ENCODE measurements at places on chromosomes 16 and 17.

- DNase-seq, result no peak
These were observed 1.2 kb upstream of the GLIS2 start for GRCh38 chr16:4314532-4315185.

- no peak for DNase-seq
These were observed 64.8 kb downstream of the CLEC16A start for GRCh38 chr16:11009027-11009755.

DNA sequence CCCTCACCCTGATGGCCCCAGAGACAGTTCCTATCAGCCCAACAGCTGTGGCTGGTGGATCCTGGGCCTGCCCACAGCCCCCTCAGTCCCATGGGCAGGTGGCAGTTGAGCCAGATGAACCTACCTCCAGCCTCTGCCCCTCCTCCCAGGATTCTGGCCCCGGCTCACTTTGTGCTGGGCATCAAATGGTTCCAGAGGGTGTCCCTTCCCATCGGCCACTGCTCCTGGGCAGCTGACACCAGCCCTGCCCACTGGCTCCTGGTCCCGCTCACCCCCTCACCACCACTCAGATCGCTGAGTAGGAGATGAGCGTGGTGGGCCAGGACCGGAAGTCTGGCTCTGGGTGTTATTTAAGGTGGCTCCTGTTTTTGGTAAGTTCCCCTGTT is 2.0 kb downstream of the TTYH2 start:
- DNase-seq, result no peak

GRCh38 chr17:78979780-78980623 is at the start of gene LGALS3BP:
Gene LGALS3BP, minus strand, starts transcription at chr17:78979923. Its CDS starts 2,732 bp downstream, at chr17:78977191.
- DNase-seq, result no peak

- no peak for DNase-seq
These were observed 16.9 kb downstream of the SYNRG start for GRCh38 chr17:37592291-37592690.

GRCh38 chr17:79127534-79128135 is 53.0 kb downstream of the ENGASE start:
- DNase-seq, result no peak

DNA sequence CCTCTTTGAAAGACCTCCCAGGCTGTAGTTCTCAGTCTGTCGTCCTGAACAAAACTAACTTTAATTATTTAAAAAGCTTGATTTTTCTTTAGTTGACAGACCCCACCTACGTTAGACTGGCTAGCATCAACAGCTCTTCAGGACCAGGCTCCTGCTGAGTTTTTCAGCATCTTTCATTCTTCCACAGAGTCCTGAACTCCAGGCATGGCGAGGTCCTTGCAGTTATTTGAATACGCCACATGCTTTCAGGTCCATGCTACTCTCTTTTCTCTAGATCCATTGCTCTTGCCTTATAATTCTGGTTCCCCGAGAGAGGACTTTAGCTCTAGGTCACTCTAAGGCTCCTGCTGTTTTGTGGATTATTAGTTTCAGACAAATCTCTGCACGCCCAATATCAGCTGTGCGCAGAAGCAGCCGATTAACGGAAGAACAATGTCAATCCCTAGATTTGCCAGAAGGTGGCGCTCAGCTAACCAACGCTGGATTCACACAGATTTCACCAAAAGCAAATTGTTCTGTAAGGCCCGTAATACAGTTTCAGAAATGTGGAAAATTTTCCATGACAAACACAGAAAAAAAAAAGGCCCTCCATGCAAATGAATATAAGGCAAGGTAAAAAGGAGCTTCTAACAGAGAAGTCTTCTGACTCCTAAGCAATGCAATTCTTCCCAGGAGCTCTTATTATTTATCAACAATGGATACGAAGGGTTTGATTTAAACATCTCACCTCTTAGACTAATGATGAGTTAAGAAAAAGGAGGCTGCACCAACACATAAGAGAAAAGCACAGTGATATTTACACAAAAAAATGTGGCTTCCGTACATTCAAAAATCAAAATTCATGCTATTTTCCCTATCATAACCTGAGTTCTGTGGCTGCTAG is 33.5 kb upstream of the BCO1 start:
- DNase-seq, result no peak

DNA sequence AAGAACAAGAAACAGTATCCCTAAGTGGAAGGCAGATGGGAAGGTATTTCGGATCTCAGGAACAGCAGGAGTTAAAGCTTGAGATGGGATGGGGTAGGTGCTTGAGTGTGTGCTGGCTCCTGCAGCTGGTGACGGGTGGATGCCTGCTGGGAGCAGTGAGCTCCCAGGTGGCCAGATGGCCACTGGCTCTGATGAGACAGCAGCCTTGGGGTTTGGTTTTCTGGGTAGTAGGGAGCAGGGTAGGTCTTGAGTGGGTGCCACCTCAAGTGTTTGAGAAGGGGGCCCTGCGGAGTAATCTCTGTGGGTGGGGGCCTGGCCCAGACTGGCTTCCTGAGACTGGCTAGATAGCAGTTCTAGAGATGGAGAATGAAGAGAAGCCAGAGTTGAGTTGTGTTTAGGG is 10.3 kb downstream of the EPN2 start:
- no peak for DNase-seq

- no peak for DNase-seq
These were observed 4.3 kb downstream of the ENDOV start for GRCh38 chr17:80419255-80419654.

- no peak for DNase-seq
These were observed 70.3 kb downstream of the SDR42E1 start for GRCh38 chr16:81940781-81941560.

- DNase-seq, result no peak
These were observed 36.0 kb downstream of the ARHGAP23 start for GRCh38 chr17:38464251-38464722.

GRCh38 chr16:31077592-31078396 is 3.6 kb downstream of the ZNF646 start:
- no peak for DNase-seq

- DNase-seq, result no peak
These were observed 27.7 kb upstream of the SBK1 start for GRCh38 chr16:28264656-28265055.

DNA sequence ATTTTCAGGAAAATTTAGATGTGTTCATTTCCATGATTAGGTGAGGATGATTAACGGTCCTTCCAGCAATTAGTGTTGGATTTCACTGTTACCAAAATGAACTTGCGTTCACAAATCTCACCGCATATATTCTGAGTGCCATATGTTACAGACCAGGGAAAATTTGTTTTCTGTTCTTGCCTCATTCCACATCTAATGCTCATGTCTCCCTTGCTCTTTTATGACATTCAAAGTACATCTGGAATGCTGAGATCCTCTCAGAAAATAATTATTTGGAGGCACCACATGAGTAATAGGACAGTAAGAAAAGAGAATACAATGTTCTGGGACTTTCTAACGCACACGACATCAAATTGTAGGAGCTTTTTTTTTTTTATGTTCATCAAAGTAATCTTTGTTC is 406.5 kb downstream of the SHISA9 start:
- DNase-seq, result no peak

- DNase-seq, result no peak
These were observed 1017.1 kb upstream of the EEF2KMT start for GRCh38 chr16:6114691-6115090.

- DNase-seq, result peak; percentile 19
These were observed at the start of gene TOM1L1 for GRCh38 chr17:54900457-54901229. Gene TOM1L1, plus strand, starts transcription at chr17:54900852. Its CDS starts 14 bp downstream, at chr17:54900866.

- no peak for DNase-seq
These were observed 2.7 kb downstream of the MLLT6 start for GRCh38 chr17:38707678-38708351.
